ENCODE measurements at places on chromosomes 11 and 22. TPM values are rescaled to one million over a fixed set of nuclear protein-coding genes. Genes with fewer than 3 reads are reported as not detected.
A peak's percentile ranks its signal among the peaks of the same experiment; 100 is the strongest.

The FADS2 gene
- 256 TPM for total RNA-seq

The CNGA4 gene
- total RNA-seq: 0.10 TPM

The GGT5 gene
- 0.10 TPM for total RNA-seq

The METTL15 gene
- total RNA-seq: 18.0 TPM

The NXPE1 gene
- not detected for total RNA-seq

The KCNE3 gene
- total RNA-seq: not detected

The OR2D3 gene
- total RNA-seq: not detected

The MPZL3 gene
- 69.3 TPM for total RNA-seq

The SLC1A2 gene
- not detected for total RNA-seq

The NRXN2 gene
- 0.23 TPM for total RNA-seq

- H3K36me3 ChIP-seq: no peaks in the 10 kb centered on the region
- no peak overlapping the region for H3K27ac ChIP-seq
- H3K4me1 ChIP-seq: peaks cover 18% of the 10 kb centered on the region
- DNase-seq: no peak
- no peaks in the 10 kb centered on the region for H3K27me3 ChIP-seq
- H3K4me3 ChIP-seq: no peak overlapping the region
Observed at GRCh38 chr22:30044369-30044768, 35.9 kb upstream of the HORMAD2 start.

- H3K4me3 ChIP-seq: no peak overlapping the region
- no peak for DNase-seq
- peaks cover 3% of the 10 kb centered on the region for H3K27me3 ChIP-seq
- peaks cover 39% of the 10 kb centered on the region for H3K4me1 ChIP-seq
- no peak overlapping the region for H3K27ac ChIP-seq
Observed at GRCh38 chr22:20459862-20460261, 22.2 kb upstream of the SCARF2 start.

DNA sequence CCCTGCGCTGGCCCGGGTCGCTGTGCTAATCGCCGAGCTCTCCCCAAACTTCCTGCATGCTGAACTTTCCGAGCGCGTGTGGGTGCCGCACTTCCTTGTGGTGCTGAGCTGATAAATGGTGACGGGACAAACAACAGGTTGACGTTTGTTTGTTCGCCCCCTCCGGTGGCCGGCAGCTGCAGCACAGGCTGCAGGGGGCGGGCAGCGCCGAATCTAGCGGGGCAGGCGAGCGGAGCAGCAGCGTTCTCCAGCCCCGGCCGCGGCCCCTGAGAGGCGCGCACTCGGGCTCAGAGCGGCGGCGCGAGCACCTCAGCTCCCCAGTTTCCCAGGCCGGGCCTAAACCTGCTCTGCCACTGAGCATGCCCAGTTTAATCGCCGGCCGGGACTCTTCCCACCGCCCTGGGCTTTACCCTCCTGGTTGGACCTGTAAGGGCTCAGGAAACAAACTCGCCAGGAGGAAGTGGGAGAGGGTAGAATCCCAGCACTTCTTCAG, at the start of gene PDGFD:
Gene PDGFD, minus strand, starts transcription at position 120 of the 493 bp plus-strand sequence.
- no peak within 1 kb of the TSS for H3K27ac ChIP-seq
- H3K4me1 ChIP-seq: no peaks in the 10 kb centered on the region
- H3K27me3 ChIP-seq: peaks cover 25% of the 10 kb centered on the region
- H3K36me3 ChIP-seq: no peaks in the 10 kb centered on the region

- DNase-seq: no peak
- peaks cover 69% of the 10 kb centered on the region for H3K27me3 ChIP-seq
- no peak overlapping the region for H3K27ac ChIP-seq
- H3K4me3 ChIP-seq: no peak overlapping the region
- H3K4me1 ChIP-seq: peaks cover 11% of the 10 kb centered on the region
Observed at GRCh38 chr11:34655335-34656008, 34.6 kb downstream of the EHF start.

DNA sequence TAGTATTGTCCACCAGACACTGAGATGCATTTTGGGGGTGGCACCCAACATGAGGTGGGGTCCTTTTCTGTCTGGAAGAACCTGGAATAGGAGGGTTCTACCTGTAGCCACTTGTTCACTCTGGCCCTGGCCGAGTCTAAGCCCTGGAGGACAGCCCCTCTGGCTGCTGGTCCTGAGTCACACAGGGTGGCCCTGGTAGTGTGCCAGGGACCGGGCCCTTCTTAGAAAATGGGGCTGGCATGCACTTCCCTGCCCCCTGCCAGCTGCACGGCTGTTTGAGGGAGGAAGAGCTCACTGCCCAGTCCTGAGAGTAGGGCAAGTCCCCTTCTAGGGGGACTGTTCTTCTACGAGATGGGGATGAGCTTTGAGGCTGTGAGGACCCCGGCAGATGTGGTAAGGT, 2.2 kb downstream of the PLCB3 start:
- H3K4me1 ChIP-seq: peaks cover 5% of the 10 kb centered on the region
- H3K27me3 ChIP-seq: no peaks in the 10 kb centered on the region
- no peak overlapping the region for H3K27ac ChIP-seq
- DNase-seq: no peak
- no peaks in the 10 kb centered on the region for H3K36me3 ChIP-seq

- H3K4me1 ChIP-seq: no peaks in the 10 kb centered on the region
- no peak overlapping the region for H3K27ac ChIP-seq
Observed at GRCh38 chr11:86625544-86625943, 46.9 kb downstream of the ME3 start.

GRCh38 chr22:27237080-27237741, 564.3 kb downstream of the MN1 start:
- H3K27ac ChIP-seq: no peak overlapping the region
- no peak for DNase-seq
- H3K4me1 ChIP-seq: no peaks in the 10 kb centered on the region

DNA sequence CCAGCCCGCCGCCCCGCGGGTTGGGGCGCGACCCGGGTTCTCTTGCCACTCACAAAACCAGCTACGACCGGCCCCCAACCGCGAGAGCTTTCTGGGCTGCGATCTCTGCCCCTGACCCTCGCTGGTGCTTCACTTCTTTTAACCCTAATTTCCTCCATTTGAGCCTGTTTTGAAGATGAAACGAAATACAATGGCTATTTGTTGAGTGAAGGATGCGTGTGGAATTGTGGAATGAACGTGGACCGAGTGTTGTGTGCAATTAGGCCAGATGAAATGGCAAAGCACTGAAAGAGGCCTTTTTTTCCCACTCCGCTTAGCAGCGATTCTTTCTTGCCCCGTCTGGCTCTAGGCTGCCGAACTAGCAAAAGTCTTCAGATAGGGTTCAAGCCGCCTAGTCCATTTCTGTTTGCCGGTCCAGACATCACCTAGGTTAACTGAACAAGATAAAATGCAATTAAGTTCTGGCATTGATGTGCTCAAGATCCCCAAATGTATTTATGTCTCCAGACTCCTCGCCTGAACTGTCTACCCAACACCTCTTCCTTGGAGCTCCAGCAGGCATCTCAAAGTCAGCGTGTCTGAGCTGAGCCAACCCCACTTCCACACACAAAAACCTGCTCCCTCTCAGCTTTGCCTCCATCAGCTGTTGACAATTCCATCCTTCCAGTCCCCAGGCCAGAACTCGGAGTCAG, 471 bp upstream of the TMEM184B start:
- DNase-seq: no peak
- peaks cover 11% of the 10 kb centered on the region for H3K27me3 ChIP-seq
- H3K4me1 ChIP-seq: peaks cover 41% of the 10 kb centered on the region
- H3K27ac ChIP-seq: peak overlapping the region; percentile 87
- H3K36me3 ChIP-seq: peaks cover 4% of the 10 kb centered on the region

DNA sequence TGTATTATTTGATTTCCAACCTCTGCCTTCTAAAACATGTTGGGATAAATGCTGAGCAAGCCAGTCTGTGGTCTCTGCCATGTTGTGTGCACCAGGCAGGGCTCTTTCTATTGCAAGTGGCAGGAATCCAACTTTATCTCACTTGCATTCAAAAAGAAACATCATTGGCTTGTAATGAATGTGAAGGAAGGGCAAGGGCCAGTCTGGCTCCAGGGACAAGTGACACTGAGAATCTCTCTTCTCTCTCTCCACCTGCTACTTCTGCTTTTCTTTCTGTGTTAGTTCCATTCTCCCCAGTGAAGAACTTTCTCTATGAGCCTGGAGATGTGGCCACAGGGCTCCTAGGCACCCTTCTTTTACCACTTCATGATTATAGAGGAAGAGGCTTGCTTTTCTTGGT, 329.9 kb upstream of the NCAM1 start:
- no peak for DNase-seq
- no peaks in the 10 kb centered on the region for H3K4me1 ChIP-seq
- no peak overlapping the region for H3K4me3 ChIP-seq

DNA sequence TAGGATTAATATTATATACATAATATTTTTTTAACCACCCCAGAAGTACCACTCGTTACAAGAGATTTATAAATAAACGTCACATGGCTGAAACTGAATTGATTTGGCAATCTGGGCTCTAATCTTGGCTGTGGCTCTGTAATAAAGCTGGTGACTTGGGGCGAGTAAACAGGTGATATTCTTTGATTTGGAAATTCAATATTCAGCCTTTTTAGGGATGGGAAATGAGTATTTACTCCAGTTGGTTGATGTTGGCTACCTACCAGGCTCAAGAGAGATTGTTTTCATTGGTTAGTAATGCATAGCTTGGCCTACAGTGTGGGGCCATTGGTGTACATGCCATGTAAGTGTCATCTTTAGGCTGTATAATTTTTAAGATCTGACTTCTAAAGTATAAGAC, 117.7 kb upstream of the SORL1-AS1 start:
- H3K4me3 ChIP-seq: no peak overlapping the region
- H3K36me3 ChIP-seq: peaks cover 53% of the 10 kb centered on the region
- H3K27me3 ChIP-seq: no peaks in the 10 kb centered on the region
- no peak for DNase-seq

DNA sequence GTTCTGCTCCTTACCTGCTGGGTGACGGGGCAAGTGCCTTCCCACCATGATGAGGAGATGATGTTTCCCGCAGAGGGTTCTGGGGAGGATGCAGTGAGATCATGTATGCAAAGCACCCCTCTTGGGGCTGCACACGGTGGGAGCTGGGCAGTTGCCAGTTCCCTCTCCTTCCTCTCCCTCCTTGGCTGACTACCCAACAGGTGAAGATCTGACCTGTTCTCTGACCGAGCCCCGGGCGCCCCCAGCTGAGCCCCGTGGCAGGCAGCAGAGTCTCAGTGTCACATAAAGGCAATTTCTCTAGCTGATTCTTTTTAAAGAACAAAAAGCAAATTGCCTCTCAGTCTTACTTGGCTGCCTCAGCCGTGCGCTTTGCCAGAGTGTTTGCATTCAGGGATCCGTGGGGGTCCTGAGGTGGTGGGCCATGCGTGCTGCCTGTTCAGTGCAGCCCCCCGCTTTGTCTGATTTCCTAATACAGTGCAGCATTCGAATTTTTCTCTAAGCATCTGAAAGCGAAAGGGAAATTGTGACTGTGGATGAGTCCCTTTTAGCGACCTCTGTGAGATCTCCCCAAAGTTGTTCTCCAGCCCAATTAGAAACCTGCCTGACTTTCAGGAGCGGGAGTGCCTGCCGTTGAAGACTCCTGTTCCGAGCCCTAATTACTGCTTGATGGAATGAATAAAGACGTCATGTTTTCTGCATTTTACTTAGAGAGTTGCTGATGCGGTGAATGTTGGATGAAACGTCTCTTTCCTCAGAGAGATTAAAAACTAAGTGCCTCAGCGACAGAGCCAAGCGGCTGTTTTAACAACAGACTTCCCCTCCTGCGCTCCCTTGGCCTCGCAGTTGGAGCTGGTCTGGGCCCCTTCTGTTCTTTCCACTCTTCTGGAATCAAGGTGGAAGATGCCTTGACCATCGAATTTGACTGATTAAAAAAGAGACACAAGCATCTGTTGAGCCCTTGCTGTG, 86.0 kb downstream of the GRIK4 start:
- H3K27ac ChIP-seq: no peak overlapping the region
- H3K27me3 ChIP-seq: peaks cover 11% of the 10 kb centered on the region

- H3K4me3 ChIP-seq: no peak overlapping the region
- H3K27ac ChIP-seq: no peak overlapping the region
- H3K27me3 ChIP-seq: peaks cover 11% of the 10 kb centered on the region
- DNase-seq: no peak
- no peaks in the 10 kb centered on the region for H3K36me3 ChIP-seq
Observed at GRCh38 chr11:17649261-17649660, 70.1 kb upstream of the MYOD1 start.

GRCh38 chr11:123308077-123308476, 113.0 kb upstream of the CLMP start:
- H3K4me1 ChIP-seq: peaks cover 40% of the 10 kb centered on the region
- no peak overlapping the region for H3K27ac ChIP-seq
- H3K27me3 ChIP-seq: no peaks in the 10 kb centered on the region
- H3K36me3 ChIP-seq: no peaks in the 10 kb centered on the region
- DNase-seq: no peak
- H3K4me3 ChIP-seq: no peak overlapping the region

- H3K27me3 ChIP-seq: peaks cover 8% of the 10 kb centered on the region
- no peaks in the 10 kb centered on the region for H3K4me1 ChIP-seq
- DNase-seq: no peak
- no peak overlapping the region for H3K4me3 ChIP-seq
- no peaks in the 10 kb centered on the region for H3K36me3 ChIP-seq
- no peak overlapping the region for H3K27ac ChIP-seq
Observed at GRCh38 chr22:39703091-39703490, 132.5 kb downstream of the CACNA1I start.

All from activated T-helper 1 cell treated with anti-CD3 and anti-CD28 coated beads, Interleukin-12 subunit alpha, Interleukin-12 subunit beta, Interleukin-2, Interleukin-4 antibody, amounts not matched to agents 30 ng/mL and 10 ng/mL and 1 ng/mL, durations not matched to agents 14 hours and 24 hours and 36 hours (primary cell).